ENCODE measurements at places on chromosomes 1 and 21.

- DNase-seq = no peak
Measured at GRCh38 chr1:101959456-101959855, 37.3 kb downstream of the OLFM3 start.

- DNase-seq = peak; percentile 41
Measured at GRCh38 chr1:20584890-20585289, 4.0 kb upstream of the CDA start.

GRCh38 chr1:85328713-85329397 is 52.4 kb upstream of the BCL10 start:
- DNase-seq = peak; percentile 97

GRCh38 chr1:106080608-106081325 is 975.7 kb upstream of the PRMT6 start:
- peak; percentile 2 for DNase-seq

DNA sequence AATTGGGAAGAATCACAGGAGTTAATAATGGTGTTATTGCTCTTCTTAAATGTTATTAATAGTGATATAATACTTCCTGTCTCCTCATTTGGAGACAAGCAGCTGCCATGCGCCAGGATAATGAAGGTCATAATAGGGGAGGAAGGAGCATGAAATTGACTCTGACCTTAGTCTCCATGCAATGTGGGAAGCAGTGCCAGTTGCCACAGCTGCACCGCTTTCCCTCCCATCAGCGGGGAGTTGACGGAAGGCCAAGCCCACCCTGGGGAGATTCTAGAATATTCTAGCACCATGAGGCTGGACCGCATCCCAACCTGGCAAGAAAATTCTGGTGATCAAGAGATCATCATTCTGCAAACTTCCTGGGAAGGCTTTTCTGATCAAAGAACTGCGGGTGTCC is 11.0 kb upstream of the OLIG1 start:
- DNase-seq = no peak

Measured in fibroblast of upper back skin (primary cell).